ENCODE measurements at places on chromosomes 7 and 10.

GRCh38 chr10:120428754-120429153 lies 28.3 kb upstream of the PLPP4 start:
- no peak for DNase-seq

- DNase-seq, result no peak
These were observed 38.8 kb upstream of the PDZD8 start for GRCh38 chr10:117413928-117414618.

DNA sequence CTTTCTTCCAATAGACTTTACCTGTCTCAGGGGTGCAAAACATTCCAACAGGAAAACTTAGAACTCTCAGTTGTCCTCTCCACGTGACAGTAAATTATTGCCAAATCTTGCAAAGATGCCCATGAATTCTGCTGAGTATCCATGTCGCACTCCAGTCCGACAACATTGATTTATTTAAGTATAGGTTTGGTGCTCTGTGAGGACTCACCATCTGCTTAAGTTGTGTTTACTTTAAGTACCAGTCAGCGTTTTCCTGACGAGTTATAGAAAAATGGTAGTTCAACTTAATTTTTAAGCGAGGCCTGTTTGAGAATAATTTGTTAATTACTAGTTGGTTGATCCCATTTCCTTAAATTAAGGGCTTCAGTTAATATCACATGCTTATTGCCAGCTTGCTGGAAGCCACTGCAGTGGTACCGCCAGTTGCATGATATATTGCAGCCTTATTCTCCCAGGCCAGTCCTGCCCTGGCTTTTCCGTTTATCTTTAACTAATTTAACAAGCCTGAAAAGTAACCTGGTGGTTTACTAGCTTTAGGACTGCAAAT lies 27.8 kb downstream of the CREB5 start:
- DNase-seq, result no peak

GRCh38 chr10:101285519-101286070 lies 56.3 kb upstream of the LBX1 start:
- no peak for DNase-seq

DNA sequence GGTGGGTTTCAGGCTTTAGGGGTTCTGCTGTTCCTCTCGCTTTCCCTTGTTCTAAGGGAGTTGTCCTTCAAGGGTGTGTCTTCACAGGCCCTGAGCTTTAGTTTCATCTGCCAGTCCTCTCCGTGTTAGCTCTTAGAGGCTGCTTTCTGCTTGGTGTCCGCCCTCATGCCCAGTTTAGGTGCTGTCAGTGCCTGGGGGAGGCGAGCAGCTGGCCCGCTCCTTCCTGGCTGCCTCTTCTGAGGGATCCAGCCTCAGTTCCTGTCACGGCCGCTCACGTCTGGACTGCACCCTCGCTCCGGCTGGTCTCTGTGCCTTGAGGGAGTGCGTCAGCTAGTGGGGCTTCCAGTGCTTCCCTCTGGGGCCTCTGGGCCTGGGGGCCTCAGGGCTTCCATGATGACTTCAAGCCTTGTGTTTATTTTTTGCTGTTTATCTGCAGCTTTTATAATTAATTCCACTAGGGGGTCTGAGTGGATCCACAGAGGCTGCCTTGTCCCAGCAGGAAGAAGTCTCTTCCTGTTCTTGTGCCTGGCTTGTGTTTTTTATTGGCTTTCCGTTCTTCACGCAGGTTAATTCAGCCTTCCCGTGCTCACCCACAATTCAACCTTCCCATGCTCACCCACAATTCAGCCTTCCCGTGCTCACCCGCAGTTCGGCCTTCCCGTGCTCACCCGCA lies 33.0 kb downstream of the WDR37 start:
- DNase-seq, result no peak

- DNase-seq, result no peak
These were observed 98.5 kb upstream of the ANK3 start for GRCh38 chr10:60488111-60488669.

DNA sequence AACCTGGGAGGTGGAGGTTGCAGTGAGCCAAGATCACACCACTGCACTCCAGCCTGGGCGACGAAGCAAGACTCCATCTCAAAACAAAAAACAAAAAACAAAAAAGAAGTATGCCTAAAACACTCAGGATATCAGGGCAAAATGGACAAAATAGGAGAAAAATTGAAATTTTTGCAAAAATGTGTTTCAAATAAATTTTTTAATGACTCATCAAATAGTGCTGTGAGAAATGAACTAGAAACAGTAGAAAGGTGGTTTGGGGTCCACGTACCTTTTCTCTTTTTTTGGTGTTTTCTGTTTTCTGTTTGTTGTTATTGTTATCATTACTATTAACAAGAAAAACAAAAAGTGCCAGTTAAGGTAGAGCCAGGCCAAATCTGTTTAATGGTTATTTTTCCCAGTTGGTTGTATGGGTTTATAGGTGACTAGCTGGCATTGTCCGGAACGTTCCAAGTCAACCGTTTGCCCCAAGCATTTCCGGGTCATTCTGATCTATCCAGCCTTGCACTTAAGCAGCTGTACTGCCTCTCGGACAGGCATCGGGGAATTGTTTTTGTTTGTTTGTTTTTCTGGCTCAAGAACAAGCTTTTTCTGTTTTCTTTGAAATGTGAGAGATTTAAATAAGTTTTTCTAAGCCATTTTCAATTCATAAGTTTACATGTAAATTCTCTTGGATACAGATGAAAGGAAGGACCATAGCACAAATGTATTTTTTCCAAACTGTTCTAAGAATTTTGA lies 157.0 kb upstream of the NEBL start:
- DNase-seq, result no peak

DNA sequence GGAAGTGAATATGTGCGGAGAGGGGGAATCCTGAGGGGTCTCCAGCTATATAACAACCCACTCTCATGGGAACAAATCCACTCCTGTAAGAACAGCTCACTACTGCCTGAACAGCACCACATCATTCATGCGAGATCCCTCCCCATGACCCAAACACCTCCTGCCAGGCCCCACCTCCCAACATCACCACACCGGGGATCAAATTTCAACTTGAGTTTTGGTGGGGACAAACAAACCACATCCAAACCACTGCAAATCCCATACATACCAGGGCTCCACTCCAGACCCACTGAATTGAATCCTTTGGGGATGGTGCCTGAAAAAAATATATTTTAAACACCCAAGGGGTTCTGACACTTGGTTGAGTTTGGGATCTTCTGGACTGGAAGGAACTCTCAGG lies 181.5 kb upstream of the PLXNA4 start:
- no peak for DNase-seq

GRCh38 chr7:27185013-27185853 lies at the start of gene HOXA11:
TSS of gene HOXA11 (minus strand) at chr7:27185232. CDS start at chr7:27185144, 88 bp downstream.
- DNase-seq, result no peak

DNA sequence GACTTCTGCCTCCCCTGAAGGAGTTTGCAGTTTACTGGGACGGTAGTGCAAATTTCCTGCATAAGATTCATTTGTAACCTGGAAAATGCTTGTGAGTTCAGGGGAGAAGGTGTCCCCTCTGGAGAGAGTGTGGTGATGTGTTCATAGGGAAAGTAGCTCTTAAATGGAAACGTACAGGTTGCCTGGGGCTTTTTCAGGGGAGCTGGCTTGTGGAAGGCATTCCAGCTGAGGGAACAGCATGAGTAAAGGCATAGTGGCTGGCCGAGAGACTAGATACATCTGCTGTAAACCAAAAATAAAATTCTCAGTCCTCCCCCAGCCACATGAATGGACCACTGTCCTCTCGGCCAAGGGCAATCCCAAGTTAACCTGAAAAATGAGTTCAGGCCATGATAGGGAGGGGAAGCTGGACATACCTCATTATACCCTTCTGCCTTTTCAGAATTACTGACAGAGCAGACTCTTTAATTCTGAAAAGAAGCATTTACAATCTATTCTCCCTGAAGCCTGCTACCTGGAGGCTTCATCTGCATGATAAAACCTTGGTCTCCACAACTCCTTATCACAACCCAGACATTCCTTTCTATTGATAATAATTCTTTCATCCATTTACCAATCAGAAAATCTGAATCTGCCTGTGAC lies 123.7 kb downstream of the GALNT17 start:
- no peak for DNase-seq

GRCh38 chr7:46229409-46229808 lies 308.3 kb upstream of the IGFBP3 start:
- DNase-seq, result no peak

- no peak for DNase-seq
These were observed 68.4 kb downstream of the ELFN1 start for GRCh38 chr7:1738511-1738910.

DNA sequence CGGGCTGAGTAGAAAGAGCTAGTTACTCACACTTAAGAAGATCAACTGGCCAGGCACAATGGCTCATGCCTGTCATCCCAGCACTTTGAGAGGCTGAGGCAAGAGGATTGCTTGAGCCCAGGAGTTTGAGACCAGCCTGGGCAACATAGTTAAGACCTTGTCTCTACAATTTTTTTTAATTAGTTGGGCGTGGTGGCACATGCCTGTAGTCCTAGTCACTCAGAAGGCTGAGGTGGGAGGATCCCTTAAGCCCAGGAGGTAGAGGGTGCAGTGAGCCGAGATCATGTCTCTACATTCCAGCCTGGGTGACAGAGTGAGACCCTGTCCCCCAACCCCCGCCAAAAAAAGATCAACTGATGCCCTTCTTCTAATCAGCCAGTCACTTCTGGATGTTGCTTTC lies 74.6 kb upstream of the ATP6V0A4 start:
- no peak for DNase-seq

DNA sequence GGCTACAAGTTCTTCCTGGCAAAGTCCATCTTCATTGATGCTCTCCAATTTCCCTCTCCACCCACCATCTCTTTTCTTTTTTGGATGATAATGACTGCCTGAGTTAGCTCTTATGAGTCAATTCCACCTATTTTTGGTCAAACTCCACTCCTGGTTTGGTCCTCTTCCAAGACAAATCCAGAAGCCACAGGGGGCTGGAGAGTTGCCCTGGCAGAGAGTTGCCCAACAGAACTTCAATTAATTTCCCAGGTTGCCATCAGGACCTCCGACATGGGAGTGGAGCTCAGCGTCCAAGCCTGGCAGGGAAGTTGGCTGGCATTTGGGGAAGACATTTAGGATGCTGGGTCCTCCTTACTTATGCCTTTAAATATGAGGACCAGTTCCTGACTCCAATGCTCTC lies 29.2 kb upstream of the KCNMA1 start:
- no peak for DNase-seq

DNA sequence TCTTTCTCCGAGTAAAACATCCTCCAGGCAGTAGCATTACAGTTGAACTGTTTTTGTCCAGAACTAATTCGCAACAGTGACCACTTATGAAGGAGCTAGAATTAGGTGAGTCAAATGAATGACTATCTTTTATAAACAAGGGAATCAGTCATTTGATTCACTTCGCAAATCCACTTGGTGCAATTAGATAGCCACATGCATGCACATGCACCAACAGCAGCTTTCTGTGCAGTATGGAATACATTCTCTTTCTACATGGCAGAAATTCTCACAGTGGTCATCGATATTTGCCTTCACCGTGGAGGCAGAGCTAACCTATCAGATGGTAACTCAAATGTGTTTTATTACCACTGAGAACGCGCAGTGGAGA lies 118.8 kb downstream of the CDK6 start:
- no peak for DNase-seq

GRCh38 chr7:91185771-91186170 lies 78.5 kb upstream of the FZD1 start:
- DNase-seq, result no peak

DNA sequence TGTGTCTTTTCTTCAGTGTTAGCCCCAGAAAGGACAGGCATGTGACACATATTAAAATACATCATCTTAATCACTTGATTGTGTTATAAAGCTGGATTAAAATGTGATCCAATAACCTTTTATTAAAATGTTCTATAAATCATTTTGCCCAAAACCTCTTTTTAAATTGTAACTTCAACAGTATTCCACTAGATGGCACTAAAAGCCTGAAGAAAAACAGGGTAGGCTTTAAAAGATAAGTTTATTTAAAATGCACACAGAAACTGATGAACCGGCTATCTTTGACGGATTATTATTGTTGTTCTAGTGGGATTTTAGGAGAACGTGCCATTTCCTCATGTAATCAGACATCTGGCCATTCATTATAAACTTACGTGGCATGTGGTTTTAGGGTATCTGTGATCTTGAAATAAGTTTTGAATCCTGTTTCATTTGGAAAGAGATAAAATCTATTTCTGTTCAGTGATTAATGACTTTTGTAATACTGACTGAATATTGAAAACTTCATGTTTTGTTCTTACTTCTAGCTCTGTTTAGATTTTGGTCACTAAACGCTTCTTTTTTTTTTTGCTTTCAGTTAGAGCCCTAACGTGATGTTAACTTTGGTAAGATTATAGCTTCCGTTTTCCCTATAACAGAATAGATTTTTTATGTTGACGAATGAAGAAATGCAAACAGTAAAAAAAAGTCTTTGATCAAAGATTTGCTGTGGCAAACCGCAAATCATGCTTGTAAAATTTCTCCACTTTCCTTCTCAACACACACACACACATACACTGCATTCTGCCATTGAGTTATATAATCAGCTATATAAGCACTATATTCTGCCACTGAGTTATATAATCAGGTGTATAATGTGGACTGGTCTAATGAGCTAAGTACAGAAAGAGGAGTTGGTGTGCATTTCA lies 13.6 kb downstream of the VPS50 start:
- DNase-seq, result no peak

DNA sequence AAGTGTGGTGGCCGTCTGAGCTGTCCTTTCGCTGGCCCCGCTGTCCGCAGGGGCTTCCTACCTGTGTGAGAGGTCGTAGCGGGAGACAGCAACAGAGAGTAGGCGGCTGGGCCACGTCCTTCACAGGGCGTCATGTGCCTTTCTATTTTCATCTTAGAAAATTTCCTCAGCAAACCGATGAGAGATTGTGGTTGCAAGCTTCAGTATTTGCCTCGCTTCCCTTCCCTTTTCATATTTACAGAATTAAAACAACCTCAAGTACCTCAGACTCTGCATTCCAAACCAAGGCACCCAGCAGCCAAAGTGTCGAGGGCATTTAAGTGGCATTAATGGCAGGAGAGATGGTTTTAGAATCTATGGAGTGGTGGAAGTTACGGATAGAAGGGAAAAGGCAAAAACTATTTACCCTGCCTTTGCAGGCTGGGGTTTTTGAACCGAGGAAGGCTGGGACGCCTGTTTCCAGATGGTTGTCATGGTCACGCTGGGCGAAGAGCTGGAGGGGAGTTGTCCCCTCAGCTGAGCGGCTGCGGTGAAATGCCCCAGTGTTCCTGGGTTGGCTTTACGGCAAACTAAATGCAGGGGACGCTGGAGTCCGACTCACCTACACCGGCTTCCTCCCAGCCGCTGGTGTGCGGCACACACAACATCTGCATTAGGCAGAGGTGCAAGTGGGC lies 41.9 kb downstream of the WIPI2 start:
- DNase-seq, result no peak

DNA sequence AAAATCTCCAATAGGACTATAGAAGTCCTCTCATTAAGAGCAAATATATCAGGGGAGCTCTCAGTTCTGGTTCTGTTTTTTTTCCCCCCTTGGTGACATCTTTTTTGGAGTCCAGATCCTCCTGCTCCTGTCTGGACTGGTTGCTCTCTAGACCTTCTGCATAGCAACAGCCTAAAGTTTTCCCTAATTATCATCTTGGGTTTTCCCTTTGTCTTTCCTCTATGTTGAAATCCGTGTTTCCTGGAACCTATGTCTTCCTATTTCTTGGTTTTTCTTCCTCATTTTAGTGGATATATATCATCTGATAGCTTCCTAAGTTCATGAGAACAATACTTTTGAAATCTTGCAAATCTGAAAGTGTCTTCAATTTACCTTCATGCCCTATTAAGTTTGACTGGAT lies 29.7 kb upstream of the MTERF1 start:
- no peak for DNase-seq

GRCh38 chr10:112535531-112535951 lies 88.5 kb downstream of the VTI1A start:
- DNase-seq, result no peak

Data from stimulated activated CD4-positive, alpha-beta T cell treated with anti-CD3 and anti-CD28 coated beads, Interleukin-2, amount 100 ng/mL, for 48 hours (primary cell).